ENCODE measurements at places on chromosomes 6 and 20.

DNA sequence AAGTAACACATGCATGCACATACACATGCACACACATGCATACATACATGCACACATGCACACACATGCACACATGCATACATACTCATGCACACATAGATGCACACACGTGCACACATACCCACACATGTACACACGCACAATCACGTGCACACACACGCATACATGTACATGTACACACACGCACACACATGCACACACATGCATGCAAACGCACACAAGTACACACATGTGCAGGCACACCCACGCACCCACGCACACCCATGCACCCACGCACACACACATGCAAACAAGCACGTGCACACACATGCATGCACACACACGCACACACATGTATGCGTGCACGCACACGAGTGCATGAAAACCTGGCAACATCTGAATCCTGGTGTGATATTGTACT lies 232.7 kb upstream of the CDH4 start:
- no peak for DNase-seq

- DNase-seq: no peak
Measured at GRCh38 chr6:150138638-150139037, 4.2 kb upstream of the PPP1R14C start.

- no peak for DNase-seq
Measured at GRCh38 chr6:10692965-10693538, 1.4 kb downstream of the C6orf52 start.

DNA sequence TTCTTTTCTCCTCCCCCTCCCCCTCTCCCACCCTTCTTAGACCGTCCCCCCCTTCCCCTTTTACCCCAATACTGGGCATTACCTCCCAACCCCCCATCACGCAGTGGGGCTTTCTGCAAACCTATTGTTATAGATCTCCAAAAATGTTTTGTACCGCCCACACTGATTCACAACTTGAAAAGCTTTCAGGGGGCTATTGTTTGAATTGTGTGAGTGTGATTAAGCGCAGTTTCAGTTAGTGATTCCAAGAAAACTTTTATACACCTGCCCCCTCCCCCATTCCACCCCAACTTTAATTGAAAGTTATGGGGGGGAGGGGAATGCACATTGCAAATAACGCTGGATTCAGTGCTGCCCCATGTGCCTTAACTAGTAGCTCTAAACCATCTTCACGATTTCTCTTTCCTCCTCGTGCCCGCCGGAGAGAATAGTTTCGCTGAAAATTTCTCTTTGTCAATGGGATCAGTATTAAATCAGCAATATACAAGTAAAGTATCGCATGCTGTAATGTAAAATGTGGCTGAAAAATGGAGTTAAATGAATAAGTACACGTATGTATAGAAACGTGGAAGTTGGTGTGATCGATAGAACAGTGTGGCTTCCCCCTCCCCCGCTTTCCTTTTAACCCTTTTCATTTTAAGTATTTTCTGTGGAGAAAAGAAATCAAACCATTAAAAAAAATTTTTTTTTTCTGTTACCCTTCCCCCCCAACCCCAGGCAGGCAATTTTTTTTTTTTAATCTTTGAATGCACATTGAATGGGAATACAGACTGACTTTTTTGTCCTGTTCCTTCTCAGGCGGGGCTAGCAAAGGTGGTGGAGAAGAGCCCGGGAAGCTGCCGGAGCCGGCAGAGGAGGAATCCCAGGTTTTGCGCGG lies 632 bp downstream of the LIN28B start:
- DNase-seq: no peak

- peak; percentile 98 for DNase-seq
Measured at GRCh38 chr6:168968228-168968627, 285.4 kb downstream of the THBS2 start.

- no peak for DNase-seq
Measured at GRCh38 chr6:138477913-138478539, 21.3 kb downstream of the NHSL1 start.

GRCh38 chr20:50893620-50894019 lies 37.6 kb downstream of the ADNP start:
- DNase-seq: no peak

DNA sequence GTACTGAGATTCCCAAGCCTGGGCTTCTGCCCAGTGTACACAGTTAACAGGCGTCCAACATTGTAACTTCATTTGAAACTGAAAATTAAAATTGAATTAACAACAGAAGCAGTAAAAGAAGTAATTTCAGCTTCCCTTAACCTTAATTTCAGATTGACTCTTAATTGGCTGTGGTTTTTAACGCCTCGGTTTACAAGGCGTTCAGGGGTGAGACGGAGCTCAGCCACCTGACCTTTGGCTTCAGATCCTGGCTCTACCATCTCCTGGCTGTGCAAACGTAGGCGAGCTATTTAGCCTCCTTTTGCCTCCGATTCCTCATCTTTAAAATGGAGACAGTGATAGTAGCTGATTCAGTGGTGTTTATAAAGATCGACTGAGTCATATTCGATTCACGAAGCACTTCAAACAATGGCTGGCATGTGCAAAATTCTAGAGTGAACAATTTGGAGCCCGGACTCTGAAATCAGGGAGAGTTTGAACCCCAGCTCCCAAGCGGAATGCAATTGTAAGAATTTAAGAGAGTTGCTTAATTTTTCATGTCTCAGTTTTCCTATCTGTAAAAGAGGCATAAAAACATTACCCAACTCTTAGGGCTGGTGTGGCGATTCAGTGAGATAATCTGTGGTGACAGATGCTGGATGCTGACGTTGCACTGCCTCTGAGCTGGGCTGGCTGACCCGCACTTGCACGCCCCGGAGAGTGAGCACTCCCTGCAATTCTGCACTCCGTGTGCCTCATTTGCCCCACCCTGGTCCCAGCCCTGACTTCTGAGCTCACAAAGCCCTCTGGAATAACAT lies 23.5 kb upstream of the OCSTAMP start:
- DNase-seq: no peak

- no peak for DNase-seq
Measured at GRCh38 chr6:149985481-149985937, 21.8 kb downstream of the ULBP1 start.

DNA sequence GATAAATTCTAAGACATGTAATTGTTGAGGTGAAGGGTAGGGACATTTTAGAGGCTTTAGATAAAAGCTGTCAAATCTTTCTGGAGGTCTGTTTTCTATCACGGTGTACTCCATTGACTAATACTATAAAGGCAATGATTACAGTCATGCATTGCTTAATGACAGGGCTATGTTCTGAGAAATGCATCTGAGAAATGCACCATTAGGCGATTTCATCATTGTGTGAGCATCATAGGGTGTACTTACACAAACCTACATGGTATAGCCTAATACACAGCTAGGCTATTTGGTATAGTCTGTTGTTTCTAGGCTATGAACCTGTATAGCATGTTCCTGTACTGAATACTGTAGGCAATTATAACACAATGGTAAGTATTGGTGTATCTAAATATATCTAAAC lies 71.3 kb upstream of the FYN start:
- DNase-seq: no peak

GRCh38 chr20:20837574-20838021 lies 125.2 kb upstream of the RALGAPA2 start:
- no peak for DNase-seq

DNA sequence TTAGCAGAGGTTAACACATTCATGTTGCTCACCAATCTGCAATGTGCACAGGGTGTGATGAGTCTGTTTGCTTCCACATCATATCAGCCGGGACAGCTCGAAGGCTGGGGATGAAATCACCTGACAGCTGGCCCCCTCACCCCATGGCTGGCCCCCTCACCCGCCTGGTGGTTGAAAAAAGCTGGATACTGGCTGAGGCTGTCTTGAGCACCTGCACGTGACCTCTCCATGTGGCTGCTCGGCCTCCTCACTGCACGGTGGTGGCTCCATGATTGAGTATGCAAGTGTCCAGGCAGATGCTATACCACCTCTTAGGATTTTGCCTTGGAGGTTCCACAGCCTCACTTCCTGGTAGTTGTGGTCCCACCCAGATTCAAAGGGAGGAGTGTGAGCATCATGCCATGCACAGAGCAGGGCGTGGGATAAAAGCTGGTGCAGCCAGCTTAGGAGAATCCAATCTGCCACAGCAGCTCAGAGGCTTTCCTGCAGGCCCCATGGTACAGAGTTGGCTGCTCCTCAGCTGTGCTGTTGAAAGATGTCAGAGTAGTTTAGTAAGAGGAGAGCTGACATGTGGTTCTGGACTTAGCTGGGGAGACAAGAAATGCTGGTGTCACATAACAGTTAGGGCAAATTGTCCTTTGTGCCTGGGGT lies 29.6 kb upstream of the SYNDIG1 start:
- no peak for DNase-seq

- no peak for DNase-seq
Measured at GRCh38 chr6:113112086-113112485, 745.1 kb upstream of the MARCKS start.

GRCh38 chr6:73421534-73421933 lies 26.9 kb downstream of the DDX43 start:
- no peak for DNase-seq

DNA sequence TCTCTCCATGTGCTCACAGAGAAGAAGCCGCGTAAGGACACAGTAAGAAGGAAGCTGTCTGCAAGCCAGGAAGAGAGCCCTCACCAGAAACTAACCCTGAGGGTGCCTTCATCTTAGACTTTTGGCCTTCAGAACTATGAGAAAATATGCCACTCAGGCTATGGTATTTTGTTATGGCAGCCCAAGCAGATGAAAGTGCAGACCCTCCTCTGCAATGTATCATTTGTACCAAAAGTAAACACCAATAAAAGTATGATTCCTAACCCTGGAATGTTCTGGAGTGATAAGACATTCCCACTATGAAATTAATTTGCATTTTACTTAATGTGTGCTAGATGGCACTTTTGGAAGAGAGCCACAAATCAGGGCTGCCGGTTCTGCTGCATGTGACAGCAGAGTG lies 594.3 kb downstream of the UTRN start:
- no peak for DNase-seq

DNA sequence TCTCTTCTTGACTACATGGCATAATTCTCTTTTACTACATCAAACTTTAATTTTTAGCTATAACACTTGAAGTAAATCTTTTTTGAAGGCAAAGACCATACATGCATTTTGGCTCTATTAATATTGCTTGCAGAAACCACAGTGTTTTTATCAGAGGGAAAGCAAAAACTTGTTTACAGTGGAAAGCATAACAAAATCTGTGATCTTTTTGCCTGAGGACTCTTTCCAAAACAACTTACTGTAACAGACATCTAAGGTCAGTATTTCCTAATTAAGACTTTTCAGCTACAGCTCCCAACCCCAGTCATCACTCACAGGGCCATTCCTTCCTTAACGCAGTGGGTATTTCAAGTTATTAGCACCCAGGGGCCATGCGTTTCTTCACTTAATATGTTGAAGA lies 274.7 kb downstream of the CDKAL1 start:
- no peak for DNase-seq

- no peak for DNase-seq
Measured at GRCh38 chr6:25154034-25154596, 125.1 kb upstream of the CARMIL1 start.

- DNase-seq: no peak
Measured at GRCh38 chr20:1524004-1524403, 32.8 kb upstream of the SIRPB2 start.

- DNase-seq: no peak
Measured at GRCh38 chr6:1636971-1637871, 27.5 kb downstream of the FOXC1 start.

DNA sequence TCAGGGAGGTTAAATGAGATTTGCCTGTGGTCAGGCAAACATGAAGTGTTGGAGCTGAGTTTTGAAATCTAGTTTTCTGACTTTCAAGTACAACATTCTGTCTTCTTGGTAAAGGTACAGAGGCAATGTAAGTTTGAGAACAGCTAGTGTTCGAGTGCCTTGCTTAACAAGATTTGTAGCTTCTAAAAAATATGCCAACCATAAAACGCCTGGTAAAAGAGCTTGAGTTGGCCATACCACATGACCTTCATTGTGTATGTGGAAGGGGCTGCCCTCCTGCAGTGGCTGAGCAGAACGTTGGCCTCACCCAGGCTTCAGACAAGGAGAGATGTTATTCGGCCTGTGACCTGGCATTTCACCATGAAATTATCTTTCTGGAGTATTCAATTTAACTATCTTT lies 86.5 kb downstream of the MAP7 start:
- no peak for DNase-seq

DNA sequence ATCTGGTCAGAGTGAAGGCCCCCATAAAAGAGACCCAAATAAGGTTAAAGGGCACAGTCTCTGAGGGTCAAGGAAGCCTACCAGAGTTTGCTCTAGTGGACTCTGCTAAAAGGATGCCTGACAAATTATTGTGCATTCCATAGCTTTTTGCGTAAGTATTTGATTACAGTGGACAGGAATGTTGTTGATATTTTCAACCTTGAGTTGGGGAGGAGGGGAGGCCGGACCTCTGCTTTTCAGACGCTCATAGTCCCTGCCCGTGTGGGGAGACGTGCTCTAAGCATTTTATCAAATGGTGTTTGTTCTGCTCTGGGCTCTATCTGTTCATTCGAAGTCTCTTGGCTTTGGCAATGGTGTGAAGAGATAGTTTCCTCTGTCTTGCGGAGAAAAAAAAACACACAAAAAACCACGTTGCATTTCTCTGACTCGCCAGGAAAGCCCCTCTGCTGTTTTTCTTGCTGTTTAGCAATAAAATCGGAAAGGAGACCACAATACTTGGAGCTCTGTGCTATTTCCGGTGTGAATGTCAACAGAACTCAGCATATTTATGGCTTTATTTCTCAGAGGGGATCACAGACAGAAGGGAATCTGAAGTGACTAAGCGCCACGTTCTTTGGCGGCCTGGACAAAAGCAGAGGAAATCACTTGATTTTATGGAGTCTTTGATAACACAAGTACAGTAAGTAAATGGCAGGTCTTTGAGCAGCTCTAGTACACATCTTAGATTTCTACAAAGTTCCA lies 159.8 kb downstream of the ZFP64 start:
- peak; percentile 73 for DNase-seq

DNA sequence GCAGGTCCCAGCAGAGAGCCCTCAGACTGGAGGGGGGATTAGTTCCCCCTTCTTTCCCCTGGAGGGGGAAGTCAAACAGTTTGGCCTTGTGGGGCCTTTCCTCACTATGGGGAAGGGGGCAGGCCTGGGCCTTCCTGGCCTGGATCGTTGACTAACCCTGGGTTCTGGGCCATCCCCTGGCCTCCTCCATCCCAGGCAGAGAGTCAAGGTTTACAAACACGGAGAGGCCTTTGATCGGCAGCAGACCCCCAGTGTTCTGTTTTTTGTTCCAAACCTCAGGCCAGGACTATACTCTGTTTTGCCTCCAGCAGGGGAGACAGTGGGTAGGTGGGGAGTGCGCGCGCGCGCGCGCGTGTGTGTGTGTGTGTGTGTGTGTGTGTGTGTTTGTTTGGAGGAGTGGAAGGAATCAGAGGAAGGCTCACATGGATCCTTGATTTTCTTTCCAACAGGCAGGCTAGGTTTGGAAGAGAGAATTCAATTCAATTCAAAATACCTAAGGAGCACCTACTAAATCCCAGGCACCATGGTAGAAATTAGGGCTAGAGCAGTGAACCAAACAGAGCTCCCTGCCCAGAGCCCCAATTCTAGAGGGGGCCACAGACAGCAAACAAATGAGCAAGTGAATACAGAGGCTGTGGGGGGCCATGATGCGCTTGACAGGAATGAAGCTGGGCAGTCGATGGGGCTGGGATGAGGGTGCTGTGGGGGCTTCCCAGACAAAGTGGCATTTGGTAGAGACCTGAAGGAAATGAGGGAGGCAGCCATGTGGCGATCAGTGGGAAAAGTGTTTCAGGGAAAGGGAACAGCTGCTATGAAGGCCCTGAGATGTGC lies 14.8 kb downstream of the TP53RK start:
- DNase-seq: no peak

All from GM04503 (cell line).